NCI-H2029 (cell line): ENCODE measurements at places on chromosomes 5 and 9.

- no peak for DNase-seq
These were observed 181.6 kb downstream of the AOPEP start for GRCh38 chr9:94908011-94908563.

DNA sequence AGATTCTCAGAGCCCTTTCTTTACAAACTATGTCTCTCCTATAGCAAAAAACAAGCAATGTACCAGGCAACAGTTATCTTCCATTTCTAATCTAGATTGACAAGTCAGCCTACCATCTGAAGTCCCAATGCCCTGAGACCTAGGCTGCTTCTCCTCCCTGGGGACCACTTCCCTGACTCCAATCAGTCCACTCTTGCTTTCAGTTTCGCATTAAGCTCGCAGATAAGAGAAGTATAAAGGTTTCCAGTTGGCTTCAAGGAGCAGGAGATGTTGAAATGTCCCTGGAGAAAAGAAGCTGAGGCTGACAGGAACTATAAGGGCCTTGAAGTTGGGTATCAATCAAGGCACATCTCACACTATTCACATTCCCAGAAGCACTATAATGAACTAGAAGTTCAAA lies 32.3 kb downstream of the ERP44 start:
- no peak for DNase-seq

DNA sequence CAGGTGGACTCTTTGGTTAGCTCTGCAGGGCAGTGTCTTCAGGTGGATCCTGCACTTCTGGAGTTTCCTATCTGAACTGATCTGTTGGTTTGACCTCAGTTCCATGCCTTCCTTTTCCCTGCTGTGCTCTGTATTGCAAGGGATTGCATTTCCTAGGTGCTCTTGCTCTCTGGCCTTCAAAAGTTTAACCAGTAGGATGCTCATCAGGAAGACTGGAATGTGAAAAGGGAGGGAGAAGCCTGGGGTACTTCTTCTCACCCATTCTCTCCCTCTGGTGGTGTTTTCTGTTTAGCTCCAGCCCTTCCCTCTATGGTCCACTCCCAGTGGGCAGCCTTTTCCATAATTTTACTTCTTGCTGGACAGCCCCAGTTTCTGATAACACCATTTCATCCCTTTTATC lies 78.5 kb downstream of the ZNF618 start:
- DNase-seq, result no peak

DNA sequence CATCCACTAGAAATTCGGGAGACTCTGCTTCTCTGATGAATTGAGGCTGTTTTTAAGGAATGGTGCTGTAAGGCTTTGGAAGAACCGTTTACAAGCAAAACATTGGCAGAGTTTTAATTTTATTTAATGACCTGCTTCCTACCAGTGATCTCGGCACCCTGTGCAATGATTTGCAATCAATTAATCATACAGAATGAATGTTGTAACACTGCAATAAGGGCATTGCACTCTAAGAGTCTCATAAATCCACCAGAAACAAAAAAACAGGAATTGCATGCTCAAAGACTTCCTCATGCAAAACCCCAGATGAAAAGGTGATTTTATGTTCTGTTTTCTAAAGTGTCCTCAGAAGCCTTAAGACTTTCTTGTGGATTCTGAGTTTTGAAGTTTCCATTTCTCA lies 295.7 kb downstream of the ARHGEF28 start:
- DNase-seq, result no peak

DNA sequence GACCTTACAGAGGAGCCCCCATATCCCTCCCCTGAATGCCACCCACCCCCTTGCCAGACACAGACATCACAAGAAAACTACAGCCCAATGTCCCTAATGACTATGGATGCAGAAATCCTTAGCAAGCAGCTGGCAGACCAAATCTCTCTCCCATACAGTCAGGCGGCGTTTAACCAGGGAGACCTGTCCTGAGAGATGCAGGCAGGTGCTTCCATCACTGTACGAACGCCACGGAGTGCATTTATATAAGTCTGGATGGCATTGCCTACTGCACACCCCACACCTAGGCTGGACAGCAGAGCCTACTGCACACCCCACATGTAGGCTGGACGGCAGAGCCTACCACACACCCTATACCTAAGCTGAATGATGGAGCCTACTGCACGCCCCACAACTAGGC lies 34.4 kb upstream of the SARDH start:
- DNase-seq, result no peak

GRCh38 chr5:43049236-43049635 lies 9.1 kb upstream of the ANXA2R start:
- DNase-seq, result no peak

DNA sequence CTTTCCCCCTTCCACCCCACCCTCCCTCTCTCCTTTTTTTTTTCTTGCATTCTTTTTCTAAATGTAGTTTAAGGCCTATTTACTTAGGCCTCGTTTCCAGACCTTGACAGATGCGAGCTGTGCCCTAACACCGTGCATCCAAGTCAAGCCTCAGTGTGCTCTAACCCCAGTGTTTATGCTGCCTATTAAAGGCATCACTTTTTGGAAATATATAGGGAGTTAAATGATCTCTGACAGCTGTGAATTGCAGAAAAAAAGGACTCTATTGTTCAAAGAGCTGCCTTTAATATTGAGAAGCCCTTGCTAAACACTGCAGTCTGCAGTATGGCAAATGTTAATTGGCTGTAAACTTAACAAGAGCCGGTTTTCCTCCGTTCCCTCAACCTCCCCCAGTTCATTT lies 270.4 kb upstream of the TUT7 start:
- no peak for DNase-seq

- no peak for DNase-seq
These were observed 52.5 kb downstream of the TRIP13 start for GRCh38 chr5:944992-945685.

DNA sequence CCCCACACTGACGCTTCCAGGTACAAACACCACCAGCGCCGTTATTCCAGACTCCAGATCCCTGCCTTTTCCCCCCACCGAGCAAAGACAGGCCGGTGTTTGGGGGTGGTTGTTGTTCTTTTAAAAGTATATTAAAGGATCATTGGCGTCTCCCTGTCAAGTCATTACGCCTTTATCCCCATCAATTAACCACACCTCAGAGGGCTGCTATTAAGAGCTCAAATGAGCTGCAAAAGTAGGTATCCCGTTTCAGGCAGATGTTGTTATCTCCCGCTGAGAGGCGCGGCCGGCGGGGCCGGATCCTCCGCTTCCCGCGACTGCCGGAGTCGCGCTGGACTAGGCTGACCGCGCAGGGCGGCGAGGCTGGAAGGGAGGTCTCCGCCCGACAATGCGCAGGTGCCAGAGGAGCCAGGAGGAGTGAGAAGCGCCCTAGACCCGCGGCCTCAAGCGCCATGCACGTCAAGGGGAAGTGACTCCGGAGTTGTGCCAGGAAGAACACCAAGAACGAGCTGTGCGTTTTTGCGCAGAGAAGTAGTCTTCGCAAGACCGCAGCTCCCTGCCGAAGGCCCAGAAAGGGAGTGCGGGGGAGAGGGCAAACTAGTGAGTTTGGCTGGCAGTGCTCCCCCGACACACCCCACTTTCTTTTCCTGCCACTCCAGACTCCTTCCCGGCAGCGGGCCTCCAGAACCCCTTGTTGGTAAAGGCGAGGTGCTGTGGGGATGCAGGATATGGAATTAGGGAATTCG lies 8.2 kb downstream of the NR2F1-AS1 start:
- peak; percentile 19 for DNase-seq

GRCh38 chr5:57184322-57184721 lies 10.5 kb downstream of the GPBP1 start:
- DNase-seq, result no peak

DNA sequence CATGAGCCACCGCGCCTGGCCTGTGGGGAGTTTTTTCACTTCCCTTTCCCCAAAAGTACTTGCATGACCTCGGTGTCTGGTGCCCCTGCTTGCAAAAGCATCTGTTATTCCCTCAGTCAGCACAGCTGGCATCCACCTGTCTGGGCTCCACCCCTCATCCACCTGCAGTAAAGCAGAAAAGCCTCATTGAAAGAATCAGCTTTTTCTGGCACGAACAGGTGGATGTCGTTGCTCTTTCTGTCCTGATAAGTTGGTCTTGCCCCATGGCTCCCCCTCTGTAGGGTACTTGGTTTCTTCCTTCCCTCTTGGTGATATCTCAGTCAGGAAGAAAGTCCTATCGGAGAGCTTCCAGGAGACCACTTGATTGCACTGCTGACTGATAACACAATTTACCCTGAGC lies 37.4 kb downstream of the WWC1 start:
- peak; percentile 84 for DNase-seq

DNA sequence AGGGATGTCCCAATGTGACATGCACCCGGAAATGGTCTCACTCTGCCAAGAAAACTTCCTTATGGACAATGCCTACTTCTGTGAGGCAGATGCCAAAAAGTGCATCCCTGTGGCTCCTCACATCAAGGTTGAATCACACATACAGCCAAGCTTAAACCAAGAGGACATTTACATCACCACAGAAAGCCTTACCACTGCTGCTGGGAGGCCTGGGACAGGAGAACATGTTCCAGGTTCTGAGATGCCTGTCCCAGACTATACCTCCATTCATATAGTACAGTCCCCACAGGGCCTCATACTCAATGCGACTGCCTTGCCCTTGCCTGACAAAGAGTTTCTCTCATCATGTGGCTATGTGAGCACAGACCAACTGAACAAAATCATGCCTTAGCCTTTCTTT lies 37.6 kb upstream of the CCDC152 start:
- no peak for DNase-seq

- no peak for DNase-seq
These were observed 184.0 kb downstream of the SLF1 start for GRCh38 chr5:94802450-94802849.

GRCh38 chr5:10654566-10654965 lies 90.7 kb downstream of the ANKRD33B start:
- no peak for DNase-seq

DNA sequence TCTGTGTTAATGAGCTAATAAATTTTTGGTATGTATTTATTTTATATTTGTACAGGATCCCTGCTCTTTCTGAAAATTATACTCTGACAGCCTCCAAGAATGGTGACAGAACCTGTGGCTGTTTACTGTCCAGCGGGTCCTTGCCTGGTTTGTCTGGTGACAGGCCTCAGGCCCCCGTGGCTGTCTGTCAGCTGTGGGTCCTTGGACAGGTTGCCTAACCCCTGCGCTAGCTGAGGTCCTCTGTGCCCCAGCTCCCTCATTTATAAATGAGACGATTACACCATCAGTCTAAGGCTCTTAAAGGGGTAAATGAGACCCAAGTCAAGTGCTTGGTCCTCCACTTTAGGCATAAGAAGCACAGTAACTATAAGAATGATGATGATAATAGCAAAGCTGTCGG lies 125.1 kb upstream of the COL5A1 start:
- DNase-seq, result no peak

DNA sequence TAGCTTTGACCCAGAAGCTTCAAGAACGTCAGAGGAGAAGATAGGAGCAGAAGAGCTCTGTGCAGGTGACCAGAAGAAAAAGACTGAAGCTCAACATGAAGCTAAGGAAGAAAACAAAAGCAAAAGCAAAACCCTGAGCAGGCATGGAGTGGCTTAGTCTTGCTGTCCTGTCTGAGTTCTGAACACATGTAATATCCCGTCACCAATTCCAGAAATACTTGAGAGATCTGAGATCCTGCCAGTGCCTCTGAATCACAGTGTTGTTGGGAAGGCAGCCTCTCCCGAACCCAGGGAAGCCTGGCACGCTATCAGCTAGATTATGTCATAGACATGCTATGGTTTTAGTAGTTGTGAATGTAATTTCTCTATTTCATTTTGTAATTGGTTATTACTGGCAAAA lies 235.7 kb downstream of the ICE1 start:
- no peak for DNase-seq

DNA sequence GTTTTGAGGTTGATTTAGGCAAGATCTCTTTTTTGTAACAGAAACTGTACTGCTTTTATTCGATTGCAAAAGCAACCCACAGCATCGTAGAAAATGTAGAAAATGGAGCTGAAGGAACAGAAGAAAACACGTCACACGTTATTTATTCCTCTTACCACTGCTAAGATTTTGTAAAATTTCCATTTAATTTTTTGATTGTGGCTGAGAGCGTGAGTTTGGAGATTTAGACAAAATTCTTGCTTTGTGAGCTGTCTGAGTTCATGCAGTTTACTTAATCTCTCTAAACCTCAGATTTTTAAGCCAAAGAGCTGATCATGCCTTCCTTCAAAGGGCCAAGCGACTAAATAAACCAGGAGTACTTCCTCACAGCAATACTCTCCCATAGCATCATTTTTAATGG lies 24.8 kb downstream of the DPYSL3 start:
- no peak for DNase-seq

DNA sequence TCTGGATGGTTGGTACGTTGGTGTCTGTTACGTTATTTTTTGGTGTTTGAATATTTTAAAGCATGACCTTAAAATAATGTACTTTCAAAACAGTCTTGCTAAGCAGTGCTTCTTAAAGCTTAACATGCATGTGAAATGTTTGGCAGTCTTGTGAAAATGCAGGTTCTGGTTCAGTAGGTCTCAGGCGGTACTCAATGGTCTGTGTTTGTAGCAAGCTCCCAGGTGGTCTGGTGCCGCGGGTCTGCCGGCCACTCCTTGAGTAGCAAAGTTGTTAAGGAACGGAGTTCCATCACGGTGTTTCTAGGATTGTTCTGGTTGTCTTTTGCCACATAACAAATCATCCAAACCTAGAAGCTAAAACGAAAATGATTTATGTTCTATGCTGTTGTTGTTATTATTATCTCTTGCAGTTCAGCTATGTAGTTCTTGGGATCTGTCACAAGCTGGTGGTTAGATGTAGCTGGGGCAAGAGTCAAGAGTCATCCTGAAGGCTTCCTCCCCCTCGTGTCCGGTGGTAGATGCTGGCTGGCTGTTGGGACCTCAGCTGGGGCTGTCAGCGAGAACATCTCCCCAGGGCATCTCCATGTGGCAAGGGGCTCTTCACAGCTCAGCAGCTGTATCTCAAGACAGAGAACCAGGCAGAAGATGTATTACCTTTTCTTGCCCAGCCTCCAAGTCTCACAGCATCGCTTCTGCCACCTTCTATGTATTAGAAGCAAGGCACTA lies 186.8 kb downstream of the PALM2AKAP2 start:
- no peak for DNase-seq

GRCh38 chr9:6024035-6024554 lies 8.7 kb upstream of the RANBP6 start:
- no peak for DNase-seq

GRCh38 chr5:80701597-80701996 lies 46.8 kb upstream of the DHFR start:
- DNase-seq, result no peak

- DNase-seq, result no peak
These were observed 293.5 kb upstream of the C9orf72 start for GRCh38 chr9:27866741-27867140.

GRCh38 chr5:79513704-79514390 lies at the start of gene HOMER1:
TSS of gene HOMER1 (minus strand) at chr5:79514134. CDS start at chr5:79512774, 1,360 bp downstream.
- peak; percentile 69 for DNase-seq

DNA sequence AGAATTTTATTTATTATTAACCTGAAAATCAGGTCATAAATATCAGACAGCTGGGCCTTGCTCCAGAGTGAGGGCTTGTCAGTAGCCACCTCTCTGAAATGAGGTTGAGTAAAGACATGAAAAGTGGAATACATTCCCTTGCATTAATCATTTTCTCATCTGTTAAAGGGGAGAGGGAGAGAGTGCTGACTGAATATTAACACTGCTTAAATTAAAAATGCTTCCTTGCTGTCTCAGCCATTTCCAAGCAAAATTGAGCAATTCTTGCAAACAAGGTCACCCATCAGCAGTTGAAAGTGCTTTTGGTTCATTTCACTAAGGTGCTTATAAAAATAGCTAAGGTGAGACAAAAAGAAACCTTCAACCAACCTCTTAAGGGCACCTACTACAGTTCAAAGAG lies 102.8 kb downstream of the CMYA5 start:
- DNase-seq, result no peak
